ENCODE measurements at places on chromosomes 12 and 14.

GRCh38 chr14:97978341-97978740, 1181.2 kb downstream of the VRK1 start:
- DNase-seq: peak; percentile 44

DNA sequence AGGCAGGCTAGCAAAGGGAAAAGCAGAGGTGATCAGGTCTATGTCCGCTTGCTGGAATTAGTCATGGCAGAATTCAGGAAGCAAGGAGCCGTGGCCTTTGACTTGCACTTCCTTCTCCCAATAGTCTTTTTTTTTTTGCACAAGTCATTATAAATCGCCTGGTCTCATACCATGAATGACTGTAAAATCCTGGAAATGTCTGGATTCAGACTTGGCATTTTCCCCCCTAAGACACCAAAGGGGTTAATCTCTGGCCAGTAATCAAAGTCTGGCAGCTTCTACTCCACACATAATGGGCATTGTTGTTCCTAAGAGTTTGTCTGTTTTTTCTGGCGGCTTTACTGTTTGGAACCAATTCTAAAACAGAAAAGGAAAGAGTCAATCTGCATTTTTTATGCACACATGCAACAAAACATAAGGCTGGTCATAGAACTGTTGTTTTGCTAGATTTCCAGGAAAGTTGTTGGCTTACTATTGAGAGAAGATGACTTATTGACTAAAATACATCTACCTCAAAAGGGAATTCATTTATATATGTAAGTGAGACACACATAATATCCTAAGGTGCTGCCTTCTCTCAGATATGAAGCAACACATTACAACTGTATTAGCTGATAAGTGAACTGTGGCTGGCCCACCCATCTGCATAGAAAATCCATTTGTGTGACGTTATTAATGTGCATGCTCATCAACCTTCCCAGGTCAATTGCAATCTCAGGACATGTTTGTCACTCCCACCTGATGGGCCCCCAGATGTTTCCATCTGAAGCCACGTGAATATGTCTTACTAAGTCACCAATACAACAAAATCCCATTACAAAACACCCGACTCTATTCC, 157.3 kb downstream of the BTG1 start:
- no peak for DNase-seq

DNA sequence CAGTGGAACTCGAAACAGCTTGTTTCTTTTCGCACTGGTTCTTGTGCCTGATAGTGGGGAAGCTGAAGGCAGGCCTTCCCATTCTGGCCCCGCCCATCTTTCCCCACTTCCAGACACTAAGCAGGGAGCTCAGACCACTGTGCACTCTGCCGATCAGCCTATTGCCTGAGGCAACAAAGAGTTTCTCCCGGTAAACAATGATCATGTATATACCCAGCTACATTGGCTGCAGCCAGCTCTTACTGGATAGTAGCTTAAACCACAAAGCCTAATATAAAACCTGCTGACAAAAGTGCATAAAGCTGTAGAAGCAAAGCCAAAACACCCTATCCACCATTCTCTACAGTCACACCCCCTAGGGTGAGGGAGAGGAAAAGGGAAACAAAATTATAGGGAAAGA, 24.7 kb upstream of the GLIPR1 start:
- no peak for DNase-seq

DNA sequence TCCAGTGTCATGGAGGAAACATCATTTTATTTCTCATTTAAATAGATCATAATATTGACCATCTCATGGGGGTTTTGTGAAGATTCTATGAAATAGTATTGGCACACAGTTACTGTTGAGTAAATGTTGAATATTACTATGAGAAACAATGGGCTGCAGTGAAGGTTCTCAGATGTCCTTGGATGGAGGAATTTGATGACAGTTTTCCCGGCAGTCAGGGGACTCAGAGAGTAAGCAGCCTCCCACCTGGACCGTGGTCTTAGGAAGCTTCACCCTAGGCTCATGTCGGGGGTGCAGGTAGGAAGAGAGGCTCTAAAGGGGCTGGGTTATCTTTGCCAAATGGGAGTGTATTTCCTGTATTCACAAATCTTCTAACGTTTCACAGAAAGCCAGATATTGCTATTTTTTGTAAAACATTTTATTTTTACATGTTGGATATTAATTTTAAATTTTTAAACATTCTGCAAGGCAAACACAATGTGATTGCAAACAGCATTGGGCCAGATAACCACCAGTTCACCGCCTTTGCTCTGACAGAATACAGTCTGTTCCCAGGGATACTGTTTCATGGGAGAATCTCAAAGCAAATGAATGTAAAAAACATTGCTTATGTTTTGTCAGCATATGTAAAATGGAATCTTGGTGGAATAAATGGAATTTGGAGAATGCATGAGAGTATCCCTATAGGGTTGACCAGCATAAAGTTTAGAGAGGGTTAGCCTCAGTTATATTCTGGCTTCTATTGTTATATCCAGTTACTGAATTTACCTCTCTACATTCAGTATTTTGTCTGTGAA, 380.8 kb upstream of the TMEM132C start:
- no peak for DNase-seq

GRCh38 chr14:87409393-87409792, 583.6 kb downstream of the GALC start:
- no peak for DNase-seq

GRCh38 chr12:47828976-47829482, 9.3 kb upstream of the HDAC7 start:
- DNase-seq: no peak

DNA sequence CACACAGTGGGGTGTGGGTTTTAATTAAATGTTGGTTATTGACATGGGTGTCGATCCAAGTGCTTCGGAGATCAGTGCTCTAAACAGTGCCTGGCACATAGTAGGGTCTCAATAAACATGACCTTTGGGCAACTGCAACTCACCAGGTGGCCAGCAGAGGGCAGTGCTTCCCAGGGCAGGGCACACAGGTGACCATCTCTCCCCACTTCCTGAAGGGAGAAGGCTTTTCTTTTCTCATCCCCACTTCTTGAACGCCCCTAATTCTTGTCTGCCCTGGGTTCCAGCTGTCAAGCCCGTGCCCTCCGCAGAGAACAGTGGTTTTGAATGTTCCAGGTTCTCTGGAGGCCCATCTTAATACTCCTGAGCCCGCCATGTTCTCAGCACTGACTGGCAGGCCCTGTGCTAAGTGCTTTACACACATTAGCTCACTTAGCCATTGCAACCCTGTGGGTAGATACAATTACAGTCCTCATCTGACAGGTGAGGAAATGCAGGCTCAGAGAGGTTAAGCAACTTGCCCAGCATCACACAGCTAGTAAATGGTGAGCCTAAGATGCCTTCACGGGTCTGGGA, 16.3 kb downstream of the RAPGEF3 start:
- DNase-seq: no peak

DNA sequence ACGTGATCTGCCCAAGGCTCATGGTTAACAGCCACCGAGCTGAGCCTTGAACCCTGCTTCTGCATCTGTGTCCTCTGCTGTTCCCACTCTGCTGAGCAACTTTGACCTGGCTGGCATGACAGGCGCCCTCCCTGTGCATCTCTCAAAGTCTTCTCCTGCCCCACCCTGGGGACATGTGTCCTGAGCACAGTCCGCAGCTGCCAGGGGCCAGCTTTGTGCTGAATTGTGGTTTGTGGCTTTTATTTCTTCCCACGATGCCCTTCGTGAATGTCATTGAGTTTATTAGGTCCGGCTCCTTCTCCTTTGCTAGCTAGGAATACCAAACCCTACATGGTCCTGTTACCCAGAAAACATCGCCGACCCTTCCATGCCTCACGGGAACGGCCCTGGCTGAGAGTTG, 161.0 kb downstream of the TSPAN9 start:
- no peak for DNase-seq

GRCh38 chr12:128823216-128823915, 392 bp downstream of the SLC15A4 start:
- DNase-seq: no peak

Data from right renal pelvis (tissue), 4 donors.